ENCODE measurements at places on chromosomes 1 and 21.

GRCh38 chr21:25350056-25350455 lies 257.2 kb downstream of the MRPL39 start:
- peak; percentile 16 for DNase-seq

DNA sequence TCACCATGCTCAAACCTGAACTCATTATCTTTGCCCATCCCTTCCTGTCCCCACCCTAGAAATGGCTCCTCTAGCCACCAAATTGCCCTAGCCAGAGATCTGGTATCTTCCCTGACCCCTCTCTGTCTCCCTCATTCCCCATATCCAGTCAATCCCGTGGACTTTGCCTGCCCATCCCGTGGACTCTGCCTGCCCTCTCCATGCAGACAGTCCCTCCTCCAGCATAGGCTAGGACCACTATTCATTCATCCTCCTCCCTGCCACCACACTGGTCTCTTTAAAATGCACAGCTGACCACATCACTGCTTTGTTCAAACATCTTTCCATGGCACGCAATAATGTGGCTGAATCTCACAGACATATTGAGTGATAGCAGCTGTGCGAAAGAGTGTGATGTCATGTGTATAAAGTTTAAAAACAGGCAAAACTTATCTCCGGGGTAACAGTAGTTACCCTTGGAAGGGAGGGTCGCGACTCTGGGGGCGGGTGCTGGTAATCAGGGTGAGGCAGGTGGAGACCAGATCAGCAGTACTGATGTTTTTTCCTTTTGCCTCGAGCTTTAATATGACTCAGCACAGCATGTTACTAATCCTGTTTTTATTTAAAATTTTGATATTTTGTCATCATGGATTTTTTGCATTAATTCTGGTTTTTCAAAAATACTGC lies 4.8 kb upstream of the SLC2A1 start:
- DNase-seq = peak; percentile 93

DNA sequence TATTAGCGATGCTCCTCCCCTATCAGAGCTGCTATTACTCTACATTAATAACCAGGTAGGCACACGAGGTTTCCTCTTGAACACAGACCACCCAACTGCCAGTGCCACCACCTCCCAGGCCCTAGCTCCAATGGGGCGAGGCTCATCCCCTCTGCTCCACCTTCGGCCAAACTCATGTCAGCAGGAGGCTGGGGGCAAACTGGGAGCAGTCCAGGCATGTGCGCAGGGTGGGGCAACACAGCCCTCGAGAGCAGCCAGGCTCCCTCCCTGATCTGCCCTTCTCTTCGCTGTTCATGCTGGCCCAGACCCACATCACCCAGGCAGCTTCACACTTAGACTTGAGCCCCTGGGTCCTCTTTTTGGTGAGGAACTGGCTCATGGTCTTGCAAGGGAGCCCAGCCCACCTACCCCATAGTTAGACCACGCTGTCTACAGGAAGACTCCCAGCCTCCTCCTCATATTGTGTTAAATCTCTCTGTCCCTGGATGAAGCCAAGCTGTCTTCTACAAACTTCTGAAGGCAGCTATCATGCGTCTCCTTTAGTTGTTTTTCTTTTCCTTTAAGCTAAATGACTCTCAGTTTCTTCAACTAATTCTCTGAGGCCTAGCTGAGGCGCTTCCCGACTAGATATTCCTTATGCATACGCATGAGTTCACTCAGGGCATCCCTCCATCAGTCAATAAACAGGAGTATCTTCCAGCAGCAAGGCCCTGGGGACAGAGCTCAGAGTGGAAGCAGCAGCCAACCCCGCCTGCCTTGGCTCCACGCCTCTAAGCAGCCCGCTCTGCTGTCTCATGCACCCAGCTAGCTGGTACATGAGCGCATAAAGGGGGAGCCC lies 12.0 kb downstream of the TMEM9 start:
- DNase-seq = no peak

DNA sequence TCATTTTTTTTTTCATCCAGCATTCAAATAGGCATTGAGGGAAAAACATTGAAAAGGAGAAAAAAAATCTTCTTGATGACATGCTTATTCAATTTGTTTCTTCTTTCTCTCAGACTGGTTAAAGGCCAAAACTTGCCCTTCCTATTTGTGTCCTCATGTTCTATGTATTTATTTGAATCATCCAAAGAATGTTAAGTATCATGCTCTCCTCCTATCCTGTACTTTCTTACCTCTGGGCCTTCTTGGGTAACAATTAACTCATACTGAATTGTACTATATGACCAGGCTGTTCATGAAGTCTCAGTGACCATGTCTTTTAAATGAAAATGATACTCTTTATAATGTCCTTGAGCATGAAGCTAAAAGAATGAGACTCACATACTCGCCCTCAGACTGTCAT lies 36.5 kb upstream of the DENND1B start:
- DNase-seq = no peak

- DNase-seq = no peak
Observed at GRCh38 chr1:31010086-31010989, 55.2 kb downstream of the PUM1 start.

DNA sequence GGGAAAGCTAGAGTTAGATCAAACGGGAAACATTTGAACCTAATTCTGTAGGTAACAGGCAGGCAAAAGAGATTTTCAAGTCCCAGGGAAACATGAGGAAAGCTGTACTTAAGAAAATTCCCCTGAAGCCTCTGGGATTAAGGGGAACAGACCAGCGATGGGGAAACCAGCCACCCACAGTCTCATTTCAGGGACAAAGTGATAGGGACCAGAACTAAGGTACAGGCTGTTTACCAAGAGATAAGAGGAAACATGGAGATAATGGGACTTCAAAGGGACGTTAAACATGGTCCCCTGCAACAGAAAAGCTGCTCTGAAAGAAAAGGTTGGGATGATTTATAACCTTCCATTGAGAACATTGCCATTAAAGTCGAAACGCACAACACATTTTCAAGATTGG lies 84.4 kb downstream of the NTPCR start:
- no peak for DNase-seq

DNA sequence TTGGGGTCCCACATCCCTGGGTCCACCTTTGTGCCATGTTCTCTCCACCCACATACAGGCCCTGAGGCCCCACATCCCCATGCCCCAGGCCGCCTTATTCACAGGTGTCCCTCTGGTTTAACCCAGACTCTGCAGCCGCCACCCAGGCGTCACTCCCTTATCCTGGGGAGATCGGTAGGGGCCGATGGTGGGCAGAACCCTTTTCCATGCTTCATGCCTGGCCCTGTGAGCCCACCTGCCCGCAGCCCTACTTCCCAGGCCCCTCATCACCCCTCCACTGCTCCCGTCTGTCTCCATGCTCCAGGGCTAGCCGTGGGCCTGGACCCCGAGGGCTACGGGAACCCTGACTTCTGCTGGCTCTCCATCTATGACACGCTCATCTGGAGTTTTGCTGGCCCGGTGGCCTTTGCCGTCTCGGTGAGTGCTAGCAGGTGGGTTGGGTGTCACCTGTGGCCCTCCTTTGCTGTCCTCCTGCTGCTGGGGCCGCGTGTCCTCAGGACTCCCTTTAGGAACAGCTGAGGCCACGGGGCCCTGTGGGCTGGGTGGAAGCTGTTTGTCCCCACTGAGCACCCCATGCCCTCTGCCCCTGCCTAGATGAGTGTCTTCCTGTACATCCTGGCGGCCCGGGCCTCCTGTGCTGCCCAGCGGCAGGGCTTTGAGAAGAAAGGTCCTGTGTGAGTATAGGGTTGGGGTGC lies 12.2 kb downstream of the PSRC1 start:
- DNase-seq = no peak

DNA sequence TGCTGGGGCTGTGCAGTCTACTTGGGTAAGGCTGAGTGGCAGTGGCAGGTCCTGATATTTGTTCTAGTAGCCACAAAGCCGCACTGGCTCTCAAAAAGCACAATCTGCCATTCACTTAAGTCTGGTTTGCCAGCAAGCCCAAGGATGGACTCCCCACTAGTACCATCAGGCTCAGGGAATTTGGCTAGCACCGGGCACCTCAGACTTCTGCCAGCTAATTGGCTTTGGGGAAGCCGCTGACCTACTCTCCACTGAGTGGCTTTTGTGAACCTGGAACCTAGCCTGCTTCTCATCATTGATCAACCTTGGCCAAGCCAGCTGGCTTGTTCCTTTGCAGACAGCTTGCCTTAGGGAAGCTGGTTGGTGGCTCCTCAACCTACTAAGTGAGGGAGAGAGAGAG lies 83.1 kb downstream of the ESRRG start:
- DNase-seq = no peak

GRCh38 chr1:178188306-178188705 lies 94.4 kb downstream of the RASAL2 start:
- no peak for DNase-seq

DNA sequence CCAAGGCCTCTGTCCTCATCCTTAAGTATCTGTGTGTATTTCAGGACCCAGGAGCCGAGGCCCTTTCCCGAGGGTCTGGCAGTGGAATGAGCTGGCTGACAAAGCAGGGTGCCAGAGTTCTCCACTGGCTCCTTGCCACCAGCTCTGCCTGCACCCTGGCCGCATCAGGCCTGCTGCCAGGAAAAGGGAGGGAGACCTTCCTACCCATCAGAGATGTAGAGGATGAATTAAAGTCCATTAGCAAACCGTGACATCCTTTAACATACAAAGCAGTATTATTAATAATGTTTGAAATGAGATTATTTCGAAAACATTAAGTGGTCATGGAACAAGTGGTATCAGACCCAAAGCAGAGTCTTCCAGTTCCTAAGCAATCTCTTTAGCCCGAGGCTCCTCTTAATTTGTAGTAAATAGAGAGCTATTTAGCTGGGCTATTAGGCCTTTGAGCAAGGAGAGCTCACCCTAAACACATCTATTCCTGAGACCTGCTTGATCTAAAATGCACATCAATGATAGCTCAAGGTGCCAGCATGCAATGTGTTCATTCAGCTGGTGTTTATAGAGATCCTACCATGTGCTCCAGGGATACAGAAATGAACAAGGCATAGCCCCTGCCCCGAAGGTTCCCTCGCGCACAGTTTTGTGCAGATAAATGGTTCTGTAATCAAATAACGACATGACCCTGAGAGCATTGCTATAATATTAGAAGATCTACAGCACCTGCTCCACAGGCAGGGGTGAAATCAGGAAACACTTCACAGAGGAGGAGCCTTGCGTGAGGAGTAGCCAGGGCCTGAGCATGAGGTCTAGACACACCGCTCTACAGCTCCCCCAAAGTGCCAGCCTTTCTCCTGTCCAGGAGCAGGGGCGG lies 44.0 kb downstream of the FAM163A start:
- no peak for DNase-seq

DNA sequence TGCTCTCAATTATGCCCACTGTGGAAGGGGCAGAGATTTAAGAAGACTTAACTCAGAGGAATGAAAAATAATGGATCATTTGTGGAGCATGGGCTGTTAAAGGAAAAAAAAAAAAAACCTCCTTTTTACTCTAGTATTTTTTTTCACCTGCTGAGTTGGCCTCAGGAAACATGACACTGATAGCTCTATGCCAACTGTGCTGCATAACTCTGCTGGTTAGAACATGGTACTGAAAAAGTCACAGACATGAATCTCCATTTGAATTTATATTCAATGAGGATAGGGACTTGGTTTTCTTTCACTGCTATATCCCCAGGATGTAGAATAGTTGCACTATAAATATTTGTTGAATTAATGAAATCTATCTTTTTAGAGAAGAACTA lies 86.1 kb upstream of the KIAA0040 start:
- DNase-seq = no peak

DNA sequence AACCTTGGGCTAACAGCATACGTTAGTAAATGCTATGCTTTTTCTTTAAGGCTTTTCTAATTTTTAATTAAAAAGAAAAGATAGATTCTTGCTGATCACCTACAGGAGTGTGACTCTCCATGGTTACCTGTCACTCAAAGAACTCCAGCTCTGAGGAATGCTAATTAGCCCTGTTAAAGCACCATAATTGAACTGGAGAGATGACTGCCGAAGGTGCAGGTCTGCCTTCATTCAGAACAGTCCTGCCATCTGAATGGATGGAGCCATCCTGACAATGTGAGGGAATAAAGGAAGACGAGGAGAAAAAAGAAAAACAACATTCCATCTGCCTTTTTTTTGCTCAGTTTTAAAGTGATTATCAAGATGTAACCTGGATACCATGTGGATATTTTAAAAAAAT lies 94.6 kb downstream of the ATP6V1G3 start:
- no peak for DNase-seq

GRCh38 chr1:181095763-181096184 lies 7.3 kb downstream of the IER5 start:
- no peak for DNase-seq

GRCh38 chr1:151311589-151312331 lies 15.5 kb downstream of the PI4KB start:
- peak; percentile 97 for DNase-seq

GRCh38 chr1:204326771-204327300 lies 32.9 kb downstream of the PLEKHA6 start:
- no peak for DNase-seq

GRCh38 chr1:65174585-65174984 lies 26.6 kb downstream of the AK4 start:
- DNase-seq = peak; percentile 77

- no peak for DNase-seq
Observed at GRCh38 chr1:54340878-54341277, 65.3 kb downstream of the SSBP3 start.

- DNase-seq = no peak
Observed at GRCh38 chr1:245812278-245812677, 657.5 kb downstream of the KIF26B start.

GRCh38 chr1:186093437-186093836 lies 281.6 kb downstream of the TPR start:
- no peak for DNase-seq

DNA sequence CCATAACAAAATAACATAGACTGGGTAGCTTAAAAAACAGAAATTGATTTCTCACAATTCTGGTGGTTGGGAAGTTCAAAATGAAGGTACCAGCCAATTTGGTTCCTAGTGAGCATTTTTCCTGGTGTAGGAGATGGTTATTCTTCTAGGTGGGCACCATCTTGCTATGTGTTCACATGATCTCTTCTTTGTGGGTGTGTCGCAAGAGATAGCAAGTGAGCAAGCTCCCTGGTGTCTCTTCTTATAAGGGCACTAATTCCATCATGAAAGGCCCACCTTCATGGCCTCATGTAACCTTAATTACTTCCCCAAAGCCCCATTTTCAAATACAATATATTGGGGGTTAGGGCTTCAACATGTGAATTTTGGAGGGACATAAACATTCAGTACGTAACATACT lies 38.8 kb upstream of the ATP5PO start:
- no peak for DNase-seq

GRCh38 chr1:115557715-115558114 lies 84.1 kb upstream of the VANGL1 start:
- no peak for DNase-seq

GRCh38 chr1:185871627-185872150 lies 137.5 kb downstream of the HMCN1 start:
- DNase-seq = no peak

DNA sequence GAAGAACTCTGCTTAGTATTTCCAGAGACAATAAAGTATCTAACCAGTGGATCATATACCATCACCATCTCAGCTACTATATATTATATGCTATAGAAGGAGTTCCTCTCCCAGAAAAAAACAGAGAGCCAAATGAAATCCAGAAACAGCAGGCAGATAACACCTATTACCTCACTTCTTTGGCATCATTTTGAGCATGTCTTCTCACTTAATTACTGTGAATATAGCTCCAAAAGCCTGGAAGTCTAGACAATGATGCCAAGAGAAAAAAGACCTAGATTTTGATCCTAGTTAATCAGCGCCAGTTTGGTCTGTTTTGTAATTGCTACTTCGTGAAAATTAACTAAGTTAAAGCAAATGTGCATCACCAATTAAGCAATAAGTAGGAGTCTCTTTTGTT lies 131.3 kb downstream of the EIF4G3 start:
- no peak for DNase-seq

All from hepatic stellate cell (primary cell).